ENCODE measurements at places on chromosomes 11 and 22.
A peak's percentile ranks its signal among the peaks of the same experiment; 100 is the strongest.

- no peak for DNase-seq
These were observed 241.3 kb upstream of the ZC3H12C start for GRCh38 chr11:109851780-109852390.

- no peak for DNase-seq
These were observed 201.2 kb downstream of the PGR start for GRCh38 chr11:100928426-100928825.

GRCh38 chr11:111209543-111210355, 35.8 kb upstream of the POU2AF2 start:
- no peak for DNase-seq

DNA sequence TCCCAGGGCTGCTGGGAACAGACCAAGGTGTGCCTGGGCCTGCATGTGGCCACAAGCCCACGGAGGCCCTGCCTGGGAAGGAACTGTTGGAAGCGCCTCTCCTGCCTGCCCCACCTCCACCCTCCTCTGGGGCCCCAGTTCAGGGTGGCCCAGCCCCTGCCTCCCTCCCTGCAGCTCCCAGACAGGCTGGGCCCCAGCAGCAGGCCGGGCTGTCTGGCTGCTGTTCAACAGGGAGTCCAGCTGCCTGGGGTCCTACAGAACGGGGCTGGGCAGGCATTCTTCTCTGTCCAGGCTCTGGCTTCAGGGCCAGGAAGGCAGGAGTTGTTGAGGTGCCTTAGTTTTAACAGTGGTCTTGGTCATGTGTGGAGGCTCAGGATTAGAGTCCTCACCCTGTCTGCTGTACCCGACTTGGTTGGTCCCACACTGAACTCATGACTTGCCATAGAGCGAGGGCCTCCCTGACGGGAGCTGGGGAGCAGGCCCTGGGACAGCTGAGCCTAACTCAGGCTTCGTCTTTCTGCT, 11.8 kb downstream of the PRDM11 start:
- DNase-seq, result no peak

DNA sequence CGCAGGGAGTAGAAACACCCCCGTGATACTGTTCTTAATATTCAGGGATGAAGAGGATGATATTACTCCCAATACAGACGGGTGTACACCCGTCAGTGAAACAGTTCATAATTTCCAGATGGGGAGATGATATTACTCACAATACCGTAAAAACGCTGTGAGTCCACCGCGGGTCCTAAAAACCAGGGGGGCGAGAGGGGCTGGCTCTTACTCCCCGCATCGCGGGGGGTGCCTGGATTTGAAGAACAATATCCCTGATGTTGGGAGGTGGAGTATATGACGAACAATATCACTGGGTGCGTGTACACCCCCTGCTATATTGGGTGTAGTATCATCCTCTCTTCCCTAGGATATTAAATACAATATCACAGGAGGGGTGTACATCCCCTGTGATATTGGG, 20.5 kb upstream of the APOL5 start:
- no peak for DNase-seq

- no peak for DNase-seq
These were observed 1.3 kb downstream of the CARD10 start for GRCh38 chr22:37517826-37518450.

DNA sequence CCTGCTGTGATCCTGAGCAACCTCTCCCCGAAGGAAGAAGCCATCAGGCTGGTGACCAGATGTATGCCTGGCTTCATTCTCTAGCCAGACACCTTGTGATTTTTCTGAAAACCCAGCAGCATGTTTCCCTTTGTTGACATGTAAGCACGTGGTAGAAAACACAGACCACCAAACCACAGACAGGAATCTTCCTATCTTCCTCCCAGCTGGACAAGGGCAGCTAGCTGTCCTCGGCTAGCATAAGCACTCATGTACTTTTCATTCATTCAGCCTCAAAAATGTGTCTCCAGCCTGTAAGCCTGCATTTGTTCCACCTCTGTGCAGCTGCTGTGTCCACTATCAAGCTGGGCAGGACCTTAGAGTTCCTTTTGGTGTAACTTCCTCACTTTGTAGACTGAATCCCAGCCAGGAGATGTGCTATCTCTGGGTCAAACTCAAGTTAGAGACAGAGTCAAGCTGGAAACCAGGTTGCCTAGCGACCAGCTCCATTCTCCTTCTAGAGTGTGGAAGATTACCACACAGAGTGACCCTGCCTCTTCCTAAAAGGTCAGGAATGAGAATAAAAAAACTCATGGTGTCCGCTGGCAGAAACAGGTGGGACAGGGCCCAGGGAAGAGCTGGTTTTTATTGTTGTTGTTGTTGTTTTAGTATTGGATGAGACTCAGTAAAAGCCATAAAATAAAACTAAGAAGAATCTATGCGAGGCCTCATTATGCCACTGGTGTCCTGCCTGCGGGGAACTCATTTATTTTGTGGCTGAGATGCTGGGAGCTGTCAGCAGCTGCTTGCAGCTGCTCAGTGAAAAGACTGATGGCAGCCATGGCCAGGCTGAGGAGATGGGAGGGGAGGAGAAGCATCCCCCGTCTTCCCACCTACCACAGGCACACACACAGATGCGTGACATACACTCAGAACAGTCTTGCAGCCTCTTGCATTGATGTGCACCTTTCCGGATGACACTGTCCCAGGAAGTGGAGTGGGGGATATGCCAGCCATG, 7.4 kb upstream of the CLMP start:
- DNase-seq, result no peak

DNA sequence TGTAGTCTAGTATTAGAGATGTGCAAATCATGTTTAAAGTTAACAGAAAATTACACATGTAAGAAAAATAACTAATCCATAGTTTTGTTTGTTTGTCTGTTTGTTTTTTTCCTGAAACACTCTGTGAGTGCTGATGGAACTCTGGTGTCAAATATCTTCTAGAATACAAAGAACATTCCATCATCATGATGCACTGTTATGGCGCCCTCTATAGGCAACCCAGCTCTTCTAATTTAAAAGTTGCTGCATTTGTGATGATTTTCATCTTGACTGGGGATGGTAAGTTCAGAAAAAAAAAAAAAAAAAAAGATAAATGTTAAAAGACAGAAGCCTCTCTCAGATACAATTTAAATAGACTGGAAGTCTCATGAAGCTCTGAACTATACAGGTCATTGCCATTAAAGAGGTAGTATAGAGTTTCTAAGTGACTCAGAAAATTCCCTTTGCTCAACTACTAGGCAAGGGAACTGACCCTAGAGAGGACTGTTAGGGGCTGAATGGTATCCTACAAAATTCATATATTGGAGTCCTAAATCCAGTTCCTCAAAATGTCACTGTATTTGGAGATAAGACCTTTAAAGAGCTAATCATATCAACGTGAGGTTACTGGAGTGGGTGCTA, 597.2 kb upstream of the ANO3 start:
- no peak for DNase-seq

GRCh38 chr11:44568658-44569473, 3.4 kb downstream of the CD82 start:
- DNase-seq, result peak; percentile 61

DNA sequence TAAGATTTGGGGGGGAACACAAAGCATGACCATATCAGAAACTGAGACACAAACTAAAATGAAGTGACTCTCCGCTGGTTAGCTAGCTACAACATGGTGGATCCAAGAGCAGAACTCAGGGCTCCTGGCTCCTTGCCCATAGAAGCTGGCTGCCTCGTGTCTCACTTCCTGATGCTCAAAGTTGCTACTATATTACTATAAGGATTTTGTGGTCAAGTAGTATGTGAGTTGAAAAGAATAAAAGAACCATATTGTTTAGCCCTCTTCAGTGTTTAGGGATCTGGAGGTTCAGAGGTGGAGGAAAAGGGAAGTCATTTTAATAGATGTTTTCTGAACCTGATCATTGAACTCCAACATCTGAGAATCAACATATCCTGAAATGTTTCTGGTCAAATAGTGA, 16.9 kb upstream of the SIK2 start:
- peak; percentile 81 for DNase-seq

GRCh38 chr22:40216041-40216756, 38.5 kb downstream of the TNRC6B start:
- no peak for DNase-seq

DNA sequence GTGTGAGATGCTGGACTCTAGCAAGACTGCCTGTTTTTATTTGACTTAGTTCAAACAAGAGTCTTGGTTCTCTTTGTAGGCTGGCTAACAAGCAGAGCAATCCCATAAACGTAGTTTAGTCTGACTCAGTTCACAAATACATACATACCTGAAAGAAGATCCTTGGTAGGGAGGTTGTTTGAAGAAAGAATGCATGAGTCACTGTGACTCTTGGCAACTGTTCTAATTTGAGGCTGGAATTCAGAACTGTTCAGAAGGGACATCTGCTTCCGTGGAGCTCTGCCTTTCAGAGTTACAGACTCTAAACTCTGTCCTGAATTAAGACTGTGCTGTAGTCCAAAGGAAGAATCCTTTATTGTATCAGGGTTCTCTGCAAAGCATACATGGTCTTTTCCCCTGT, 32.2 kb downstream of the C2CD3 start:
- DNase-seq, result no peak

DNA sequence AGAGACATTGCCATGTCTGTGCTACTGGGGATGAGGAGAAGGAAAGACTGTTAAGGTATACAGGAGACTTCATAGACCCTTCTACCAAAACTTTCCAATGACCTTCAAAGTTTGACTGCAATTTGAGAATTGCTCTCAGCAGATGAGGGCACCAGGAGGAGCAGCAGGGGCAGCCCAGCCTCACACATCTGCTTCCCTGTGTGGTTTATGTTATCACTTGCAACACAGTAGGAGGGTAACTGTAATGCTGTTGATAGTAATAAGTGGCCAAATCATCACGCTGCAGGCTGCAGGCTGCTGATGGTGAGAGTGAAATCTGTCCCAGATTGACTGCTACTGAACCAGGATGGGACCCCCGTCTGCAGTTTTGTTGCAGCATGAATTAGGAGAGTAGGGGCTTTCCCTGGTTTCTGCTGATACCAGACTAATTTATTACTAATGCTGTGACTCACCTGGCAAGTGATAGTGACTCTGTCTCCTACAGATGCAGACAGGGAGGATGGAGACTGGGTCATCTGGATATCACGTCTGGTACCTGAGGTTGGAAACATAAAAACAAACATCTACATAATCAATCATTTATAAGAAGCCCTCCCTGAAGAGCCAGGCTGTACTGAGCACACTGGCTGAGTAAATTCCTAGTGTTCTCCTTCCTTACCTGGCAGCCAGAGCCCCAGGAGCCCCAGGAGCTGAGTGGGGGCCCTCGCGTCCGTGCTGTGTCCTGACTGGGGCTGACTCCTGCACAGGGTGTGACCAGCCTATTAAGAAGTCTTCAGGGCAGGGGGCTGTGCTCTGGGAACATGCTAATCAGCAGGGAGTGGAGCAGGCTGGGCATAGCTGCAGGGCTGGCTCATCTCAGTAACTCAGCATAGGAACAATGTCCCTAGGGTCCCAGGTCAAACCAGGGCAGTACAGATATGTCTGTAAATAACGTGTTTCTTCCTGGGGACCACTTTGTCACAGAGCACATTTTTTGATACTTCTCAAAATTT, 74.4 kb downstream of the GAB4 start:
- DNase-seq, result no peak

- no peak for DNase-seq
These were observed 10.0 kb upstream of the TMEM123 start for GRCh38 chr11:102462610-102463009.

DNA sequence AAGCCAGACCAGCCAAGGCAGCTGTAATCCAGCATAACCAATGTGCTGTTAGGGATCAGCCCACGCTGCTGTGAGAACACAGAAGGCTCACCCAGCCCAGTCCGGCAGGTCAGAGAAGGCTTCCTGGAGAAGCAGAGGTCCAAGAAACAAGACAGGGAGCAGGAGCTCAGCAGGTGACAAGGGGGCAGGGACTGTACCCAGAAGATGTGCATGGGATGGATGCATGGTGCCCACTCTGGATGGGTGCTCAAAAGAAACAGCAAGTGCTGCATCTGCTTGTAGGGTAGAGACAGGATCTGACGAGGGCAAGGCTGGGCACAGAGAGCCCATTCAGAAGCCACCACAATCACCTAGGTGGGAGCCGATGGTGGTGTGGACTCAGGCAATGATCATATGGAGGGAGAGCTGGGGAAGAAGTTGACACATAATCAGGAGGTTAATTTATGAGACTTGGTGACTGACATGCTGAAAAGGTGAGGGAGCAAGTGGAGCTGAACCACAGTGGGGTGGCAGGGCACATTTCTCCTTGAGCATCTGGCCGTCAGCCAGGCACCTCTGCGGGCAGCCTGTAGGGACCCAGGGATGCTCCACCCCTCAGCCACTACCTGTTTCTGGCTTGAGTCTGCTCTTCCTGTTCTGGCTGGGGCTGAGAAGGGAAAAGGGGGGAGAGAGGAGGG, 102.3 kb upstream of the DRD2 start:
- DNase-seq, result peak; percentile 78

DNA sequence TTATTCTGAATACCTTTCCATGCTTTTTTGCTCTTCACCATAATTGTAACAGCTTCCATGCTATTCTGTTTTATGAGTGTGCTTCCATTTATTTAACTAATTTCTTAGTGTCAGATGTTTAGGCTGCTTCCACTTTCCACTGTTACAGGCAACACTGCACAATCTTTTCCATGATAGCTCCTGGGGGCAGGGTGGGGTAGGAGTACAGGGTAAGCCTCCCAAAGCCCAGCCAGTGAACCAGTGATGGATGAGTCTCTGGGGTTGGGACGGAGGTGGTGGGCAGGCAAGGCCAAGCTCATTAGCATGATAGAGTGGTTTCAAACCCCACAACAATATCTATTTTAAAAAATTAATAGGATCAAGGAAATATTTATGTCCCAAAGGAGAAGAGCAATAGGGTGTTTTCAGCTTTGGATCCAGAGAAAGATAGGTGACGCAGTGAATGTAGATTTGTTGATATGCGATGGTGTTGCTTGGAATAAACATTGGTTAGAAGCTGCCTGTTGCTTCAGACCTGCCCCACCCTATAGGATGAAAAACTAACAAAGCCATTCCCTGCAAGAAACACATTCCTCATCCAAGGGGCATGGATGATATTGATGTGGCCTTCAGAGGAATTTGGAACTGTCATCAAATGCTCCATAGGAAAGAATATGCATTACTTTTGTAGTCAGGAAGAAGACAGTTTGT, 17.1 kb upstream of the ELF5 start:
- no peak for DNase-seq

- no peak for DNase-seq
These were observed 40.9 kb downstream of the GALNT18 start for GRCh38 chr11:11580841-11581411.

DNA sequence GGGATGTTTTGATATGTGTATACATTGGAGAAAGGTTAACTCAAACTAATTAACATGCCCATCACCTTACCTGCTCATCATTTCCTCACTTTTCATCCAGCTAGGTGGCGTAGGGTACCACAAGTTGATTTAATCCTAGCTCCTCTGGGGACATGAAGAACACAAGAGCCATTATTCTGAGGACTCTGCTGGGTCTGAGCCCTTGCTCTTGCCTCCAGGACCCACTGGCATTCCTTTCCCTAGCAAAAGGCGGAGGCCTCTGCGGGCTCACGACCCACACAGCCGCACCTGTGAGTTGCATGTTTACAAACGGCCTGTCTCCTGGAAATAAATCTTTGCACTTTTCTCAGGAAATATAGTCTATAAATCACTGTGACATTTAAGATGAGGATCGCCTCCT, 871.9 kb downstream of the TBC1D22A start:
- DNase-seq, result no peak

GRCh38 chr11:6932145-6932544, 5.9 kb downstream of the ZNF215 start:
- DNase-seq, result no peak

- no peak for DNase-seq
These were observed 2.8 kb upstream of the RPS19BP1 start for GRCh38 chr22:39535357-39535725.

Measured in RPMI8226 (cell line).